H54 (cell line): ENCODE measurements at places on chromosomes 6 and 20.
A peak's percentile ranks its signal among the peaks of the same experiment; 100 is the strongest.

GRCh38 chr6:123316733-123317323 is 319.9 kb downstream of the TRDN start:
- DNase-seq = no peak

DNA sequence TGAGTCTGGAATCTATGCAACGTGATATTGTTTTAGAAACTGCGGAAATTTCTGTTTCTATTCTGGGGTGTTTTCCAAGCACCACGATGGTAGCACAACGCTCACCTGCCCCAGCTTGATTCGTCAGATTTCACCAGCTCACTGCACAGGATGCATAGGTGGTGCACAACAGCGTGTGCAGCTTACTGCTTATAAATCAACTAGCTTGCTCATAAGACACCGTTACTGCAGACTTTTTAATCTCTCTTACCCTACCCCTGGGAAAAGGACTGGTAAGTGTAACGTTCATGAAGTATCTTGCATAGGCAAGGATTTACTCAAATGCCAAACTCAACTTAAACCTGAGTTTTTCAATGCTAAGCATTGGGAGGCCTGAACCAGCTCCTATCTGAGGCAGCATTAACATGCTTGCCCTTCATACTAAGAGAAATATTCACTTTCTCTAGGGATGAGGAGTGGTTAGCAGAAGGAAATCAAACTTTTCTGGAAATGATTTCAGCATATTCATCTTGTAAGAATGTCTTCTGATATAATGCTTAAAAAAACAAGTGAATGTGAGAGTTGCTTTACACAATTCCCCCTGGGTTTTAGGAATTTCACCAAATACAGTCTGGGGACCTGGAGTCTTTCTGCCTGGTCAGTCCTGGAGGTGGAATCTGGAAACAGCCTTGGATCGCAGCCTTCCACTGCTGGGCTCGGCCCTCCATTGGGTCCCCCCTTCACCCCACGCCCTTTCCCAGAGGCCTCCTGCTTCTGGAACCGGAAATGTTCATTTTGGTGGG is 100.6 kb downstream of the DACT2 start:
- DNase-seq = no peak

GRCh38 chr20:45971425-45971674 is 653 bp downstream of the ZNF335 start:
- DNase-seq = no peak

GRCh38 chr6:105688573-105688972 is 285.7 kb upstream of the PREP start:
- no peak for DNase-seq

DNA sequence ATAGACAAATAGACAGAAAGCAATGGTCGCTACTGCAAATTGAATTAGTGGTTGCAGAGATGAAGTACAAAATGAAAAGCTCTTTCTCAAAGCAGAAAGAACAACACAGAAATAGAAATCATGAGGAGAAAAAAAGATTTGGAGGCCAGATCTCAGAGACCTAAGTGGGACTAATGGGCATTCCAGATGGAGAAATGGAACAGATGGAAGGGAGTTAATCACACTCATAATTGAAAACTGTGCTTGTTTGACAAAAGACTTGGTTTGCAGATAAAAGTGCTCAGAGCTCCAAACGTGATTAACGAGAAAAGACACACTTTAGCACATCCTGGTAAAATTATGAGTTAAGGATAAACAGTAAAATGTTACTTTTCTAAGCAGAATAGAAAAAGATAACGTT is 58.1 kb upstream of the SNRPB2 start:
- DNase-seq = no peak

- peak; percentile 32 for DNase-seq
These were observed 696 bp upstream of the SUPT3H start for GRCh38 chr6:45378334-45378926.

- peak; percentile 5 for DNase-seq
These were observed 687 bp downstream of the SLC35A1 start for GRCh38 chr6:87473419-87473903.

DNA sequence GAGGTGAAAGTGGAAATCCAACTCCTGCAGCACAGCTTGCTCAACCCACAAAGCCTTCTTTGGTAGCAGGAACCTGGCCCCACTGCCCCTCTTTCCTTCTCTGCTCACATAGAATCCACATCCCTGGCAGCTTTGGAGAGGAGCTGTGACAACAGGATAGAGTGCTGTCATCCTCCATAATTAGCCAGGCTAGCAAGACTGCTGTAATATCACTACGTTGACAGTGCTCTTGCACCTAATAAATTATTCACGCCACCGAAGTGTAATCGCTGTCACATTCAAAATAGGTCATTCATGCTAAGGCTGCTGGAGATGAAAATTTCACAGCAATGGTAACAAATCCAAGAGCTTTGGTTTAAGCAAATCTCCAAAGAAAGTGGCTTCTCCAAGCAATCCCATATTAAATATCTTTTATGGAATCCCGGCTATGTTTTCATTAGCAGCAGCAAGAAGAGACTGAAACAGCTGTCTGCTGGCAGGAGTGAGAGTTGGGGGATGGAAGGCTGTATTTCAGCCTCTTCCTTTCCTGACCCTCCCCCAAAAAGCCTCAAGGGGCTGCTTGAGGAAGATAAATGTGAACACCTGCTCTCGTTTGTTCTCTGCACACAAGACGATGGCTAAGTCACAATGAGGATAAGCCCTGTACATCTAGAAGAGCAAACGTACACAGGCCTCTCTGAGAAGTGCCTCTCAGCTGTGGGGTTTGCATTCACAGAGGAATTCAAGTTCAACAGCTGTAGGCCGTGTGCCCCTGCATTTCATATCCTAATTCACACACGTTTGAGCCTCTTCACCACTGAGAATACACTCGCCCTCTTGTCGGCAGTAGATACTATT is 16.5 kb downstream of the RIPOR2 start:
- no peak for DNase-seq

DNA sequence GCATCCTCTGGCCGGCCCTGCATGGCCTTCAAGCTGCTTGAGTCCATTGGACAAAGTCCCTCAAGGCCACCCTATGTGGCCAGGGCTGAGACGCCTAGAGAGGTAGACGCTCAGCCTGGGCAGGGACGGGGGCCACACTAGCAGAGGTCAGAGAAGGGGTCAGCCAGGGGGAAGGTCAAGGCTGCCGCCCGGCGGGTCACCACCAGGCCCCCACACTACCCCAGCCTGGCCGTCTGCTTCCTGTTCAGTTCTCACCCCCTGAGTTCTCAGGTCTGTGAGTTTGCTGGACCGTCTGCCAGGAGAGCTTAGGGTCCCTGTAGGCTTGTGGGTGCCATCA is 37.3 kb downstream of the NTSR1 start:
- no peak for DNase-seq

DNA sequence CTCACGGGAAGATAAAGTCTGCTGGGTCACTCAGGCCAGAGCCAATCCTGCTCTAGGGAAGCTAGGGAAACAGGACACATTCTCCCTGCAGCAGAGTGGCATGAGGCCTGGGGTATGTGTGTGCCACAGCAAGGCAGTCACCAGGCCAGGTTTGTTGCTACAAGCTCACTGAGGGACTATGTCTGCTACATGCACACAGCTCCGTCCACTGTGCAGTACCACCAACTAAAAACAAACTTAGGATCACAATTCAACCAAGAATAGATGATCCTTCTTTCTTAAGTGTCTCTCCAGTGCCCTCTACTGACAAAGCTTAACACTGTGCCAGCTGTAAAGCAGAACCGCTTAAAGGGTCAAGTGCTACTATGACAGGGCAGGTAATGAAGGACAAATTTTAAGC is 192.5 kb downstream of the PTPRK start:
- no peak for DNase-seq

DNA sequence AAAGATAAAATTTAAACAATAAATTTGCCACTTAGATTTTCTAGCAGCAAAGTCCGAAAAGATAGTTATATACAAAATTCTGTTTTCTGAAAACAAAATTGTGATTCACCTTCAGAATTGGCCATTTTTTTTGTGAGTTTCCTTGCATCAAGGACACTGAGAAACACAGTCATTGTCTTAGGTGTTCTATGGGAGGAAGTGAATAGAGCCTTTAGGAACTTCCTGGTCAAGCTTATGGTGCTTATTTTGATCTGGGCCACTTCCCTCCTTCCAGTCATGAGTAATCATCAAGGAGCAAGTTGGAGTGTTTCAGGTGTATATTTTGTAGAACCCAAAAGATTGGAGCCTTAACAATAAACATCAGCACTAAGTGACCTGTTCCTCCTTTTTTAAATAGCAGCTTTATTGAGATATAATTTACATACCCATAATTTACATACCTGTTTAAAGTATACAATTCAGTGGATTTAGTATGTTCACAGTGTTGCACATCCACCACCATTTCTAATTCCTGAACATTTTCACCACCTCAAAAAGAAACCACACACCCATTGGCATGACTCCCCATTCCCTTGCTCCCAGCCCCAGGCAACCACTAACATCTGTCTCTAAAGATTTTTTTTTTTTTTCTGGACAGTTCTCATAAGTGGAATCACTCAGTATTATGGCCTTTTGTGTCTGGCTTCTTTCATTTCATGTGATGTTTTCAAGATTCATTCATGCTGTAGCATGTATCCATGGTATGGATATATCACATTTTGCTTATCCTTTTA is 17.6 kb downstream of the TMEM74B start:
- no peak for DNase-seq

GRCh38 chr6:40555092-40555491 is 32.1 kb downstream of the LRFN2 start:
- no peak for DNase-seq

GRCh38 chr6:7164536-7165001 is 56.8 kb downstream of the RREB1 start:
- DNase-seq = no peak

DNA sequence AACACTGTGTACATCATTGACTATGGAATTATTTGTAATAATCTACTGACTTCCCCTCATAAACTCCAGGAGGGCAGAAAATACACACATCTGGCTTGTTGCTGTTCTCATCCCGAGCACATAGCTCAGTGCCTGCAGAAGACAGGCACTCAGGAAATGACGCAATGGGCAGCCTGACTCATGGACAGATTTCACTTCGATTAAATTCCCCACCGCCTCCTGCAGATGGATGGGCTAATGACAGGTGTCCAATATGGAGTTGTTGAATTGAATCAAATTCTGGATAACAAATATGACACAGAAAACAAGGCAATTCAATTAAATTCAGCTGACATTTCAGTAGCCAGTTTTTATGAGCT is 9.1 kb downstream of the ANKRD60 start:
- DNase-seq = peak; percentile 53

DNA sequence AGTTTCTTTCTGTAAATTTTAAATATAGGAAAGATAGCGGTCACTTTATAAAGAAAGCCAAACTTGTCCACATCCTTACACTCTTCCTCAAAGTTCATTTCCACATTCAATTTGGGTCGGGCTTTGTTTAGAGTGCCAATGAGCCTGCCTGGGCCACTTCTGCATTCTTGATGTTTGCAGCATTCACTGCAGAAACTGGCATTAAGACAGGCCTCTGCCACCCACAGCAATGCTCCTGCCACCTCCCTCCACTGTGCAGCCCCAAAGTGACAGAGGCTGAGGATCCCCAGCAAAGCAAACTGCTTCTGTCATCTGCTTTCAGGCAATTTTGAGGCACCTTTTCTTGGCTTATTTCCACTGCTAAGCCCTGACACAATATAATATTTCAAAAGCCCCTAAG is 61.2 kb downstream of the TNFAIP3 start:
- DNase-seq = no peak

DNA sequence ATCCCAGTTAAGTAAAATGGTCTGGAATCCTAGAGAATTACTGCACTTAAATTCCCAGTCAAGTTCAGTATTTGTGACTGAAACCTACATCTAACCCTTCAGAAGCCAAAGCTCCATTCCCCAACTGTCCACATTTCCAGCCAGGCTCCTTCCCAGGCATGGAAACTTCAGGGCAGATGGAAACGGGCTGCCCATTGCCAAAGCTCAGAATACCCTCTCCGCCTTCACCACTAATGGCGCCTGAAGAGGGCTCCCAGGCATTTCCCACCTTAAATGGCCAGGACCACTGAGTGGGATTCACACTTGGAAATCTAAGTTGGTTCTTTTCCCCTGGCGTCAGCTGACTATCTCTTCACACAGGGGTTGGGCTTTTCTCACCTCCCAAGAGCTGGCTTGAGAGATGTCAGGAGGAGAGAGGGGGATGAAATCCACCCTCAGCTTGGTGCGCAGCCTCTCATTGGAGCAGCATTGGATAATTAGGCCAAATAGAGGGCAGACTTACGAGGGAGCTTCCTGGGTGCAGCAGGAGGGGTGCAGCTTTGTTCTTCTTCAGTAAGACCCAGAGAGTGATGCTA is 82.9 kb downstream of the ANKRD60 start:
- no peak for DNase-seq

DNA sequence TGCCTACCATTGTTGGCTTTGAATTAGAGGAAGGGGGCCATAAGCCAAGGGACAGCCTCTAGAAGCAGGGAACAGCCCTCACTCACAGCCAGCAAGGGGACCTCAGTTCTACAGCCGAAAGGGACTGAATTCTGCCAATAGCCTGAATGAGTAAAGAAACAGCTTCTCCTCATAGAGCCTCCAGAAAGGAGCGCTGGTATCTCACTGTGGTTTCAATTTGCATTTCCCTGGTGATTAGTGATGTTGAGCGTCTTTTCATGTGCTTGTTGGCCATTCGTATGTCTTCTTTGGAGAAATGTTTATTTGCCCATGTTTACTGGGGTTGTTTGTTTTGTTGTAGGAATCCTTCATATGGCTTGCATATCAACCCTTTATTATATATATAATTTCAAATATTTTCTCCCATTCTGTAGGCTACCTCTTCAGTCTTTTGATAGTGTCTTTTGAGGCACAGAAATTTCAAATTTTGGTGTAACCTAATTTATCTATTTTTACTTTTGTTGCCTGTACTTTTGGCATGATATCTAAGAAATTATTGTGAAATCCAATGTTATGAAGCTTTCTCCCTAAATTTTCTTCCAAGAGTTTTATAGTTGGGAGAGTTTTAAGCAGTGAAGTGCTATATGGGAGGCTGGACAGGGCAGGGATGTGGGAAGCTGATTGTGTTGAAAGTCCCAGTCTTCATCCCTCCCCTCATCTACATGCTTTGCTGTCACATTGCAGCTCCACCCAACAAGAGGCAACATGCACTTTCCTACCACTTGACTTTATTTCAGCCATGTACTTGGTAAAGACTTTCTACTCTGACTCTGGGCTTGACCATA is 82.3 kb upstream of the SHLD1 start:
- DNase-seq = no peak

DNA sequence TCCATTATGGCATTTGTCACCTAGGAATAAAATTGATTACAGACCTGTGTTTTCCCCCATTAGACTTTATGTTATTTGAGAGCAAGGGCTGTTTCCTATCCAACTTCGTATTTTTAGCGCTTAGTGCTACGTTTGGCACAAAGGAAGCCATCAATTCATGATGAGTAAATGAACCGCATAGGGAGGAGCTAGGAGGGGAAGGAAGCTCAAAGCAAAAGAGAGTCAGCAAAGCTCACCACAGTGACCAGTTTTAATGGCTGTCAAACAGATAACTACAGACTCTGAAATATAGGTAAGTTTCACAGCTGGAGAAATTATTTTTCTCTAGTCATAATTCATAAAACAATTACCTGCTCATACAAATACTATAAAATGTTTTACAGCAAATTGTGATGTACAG is 6.9 kb upstream of the SAMD3 start:
- no peak for DNase-seq

GRCh38 chr6:20162515-20162914 is 49.8 kb downstream of the MBOAT1 start:
- no peak for DNase-seq
